ENCODE measurements at places on chromosomes 6 and 20.
A peak's percentile ranks its signal among the peaks of the same experiment; 100 is the strongest.

- DNase-seq, result no peak
Observed at GRCh38 chr6:7881765-7882500, 28.7 kb downstream of the TXNDC5 start.

- no peak for DNase-seq
Observed at GRCh38 chr6:41445261-41445660, 100.9 kb upstream of the FOXP4 start.

DNA sequence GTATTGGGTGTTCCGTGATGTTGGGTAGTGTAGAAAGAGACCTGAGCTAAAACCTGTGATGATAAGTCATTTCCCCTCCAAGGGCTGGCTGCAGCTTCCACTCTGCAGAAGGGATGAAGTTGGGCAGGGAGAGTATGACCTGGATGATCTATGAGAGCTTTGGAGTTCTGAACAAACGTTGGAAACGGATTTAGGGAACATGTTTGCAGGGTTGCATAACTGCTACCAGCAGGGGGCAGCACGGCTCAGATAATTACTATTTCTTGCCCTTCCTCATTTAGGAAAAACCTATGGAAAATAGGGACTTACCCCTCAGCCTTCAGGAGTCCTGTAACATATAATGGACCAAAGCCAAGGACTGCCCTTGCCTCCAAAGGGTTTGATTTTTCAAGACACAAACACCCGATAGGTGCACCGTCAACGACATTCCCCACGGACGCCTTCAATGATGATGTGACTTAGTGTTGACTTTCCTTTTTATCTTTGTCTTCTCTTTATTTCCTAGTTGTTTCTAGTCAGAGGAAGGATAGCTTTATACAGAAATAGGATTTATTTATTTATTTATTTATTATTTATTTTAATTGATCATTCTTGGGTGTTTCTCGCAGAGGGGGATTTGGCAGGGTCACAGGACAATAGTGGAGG, 164.9 kb upstream of the SASH1 start:
- DNase-seq, result peak; percentile 39

DNA sequence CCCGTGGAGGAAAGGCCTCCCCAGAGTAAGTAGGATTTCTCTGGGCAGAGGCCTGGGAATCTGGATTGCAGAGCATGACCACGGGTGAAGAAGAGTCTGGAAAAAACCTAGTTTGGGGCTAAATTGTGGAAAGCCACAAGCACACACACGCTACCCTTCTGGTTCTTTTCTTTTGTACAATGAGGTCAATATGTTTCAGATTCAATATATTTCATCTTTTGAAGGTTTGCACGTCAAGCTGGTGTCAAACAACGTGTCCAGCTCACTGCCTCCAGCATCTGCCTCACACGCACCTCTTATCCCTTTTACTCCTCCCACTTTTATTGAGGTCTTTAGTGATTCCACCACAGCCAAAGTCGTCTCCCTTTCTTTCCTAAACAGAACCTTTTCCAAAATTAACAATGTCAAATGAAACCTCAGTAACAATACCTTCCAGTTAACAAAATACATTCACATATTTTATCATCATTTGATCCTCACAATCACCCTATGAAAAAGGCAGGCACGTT, 773 bp upstream of the EPB41L2 start:
- DNase-seq, result no peak

DNA sequence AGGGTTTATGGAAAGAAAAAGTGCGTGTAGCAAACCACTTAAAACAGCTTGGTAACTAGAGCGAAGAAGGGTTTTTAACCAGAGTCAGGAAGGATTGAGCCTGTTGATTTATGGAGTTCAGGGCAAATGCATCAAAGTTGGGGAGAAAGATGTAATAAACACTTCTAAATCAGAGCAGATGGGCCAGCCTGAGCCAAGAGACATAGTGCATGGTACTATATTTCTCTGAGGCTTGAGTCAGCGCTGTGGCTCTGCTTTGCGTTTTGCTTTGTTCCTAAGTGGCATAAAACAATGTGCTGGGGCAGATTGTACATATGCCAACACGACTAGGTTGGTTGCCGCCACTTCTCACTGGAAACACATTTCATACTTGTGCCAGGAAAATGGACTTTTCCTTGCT, 111.3 kb downstream of the BCKDHB start:
- DNase-seq, result no peak

- DNase-seq, result no peak
Observed at GRCh38 chr6:156933201-156934068, 156.3 kb downstream of the ARID1B start.

DNA sequence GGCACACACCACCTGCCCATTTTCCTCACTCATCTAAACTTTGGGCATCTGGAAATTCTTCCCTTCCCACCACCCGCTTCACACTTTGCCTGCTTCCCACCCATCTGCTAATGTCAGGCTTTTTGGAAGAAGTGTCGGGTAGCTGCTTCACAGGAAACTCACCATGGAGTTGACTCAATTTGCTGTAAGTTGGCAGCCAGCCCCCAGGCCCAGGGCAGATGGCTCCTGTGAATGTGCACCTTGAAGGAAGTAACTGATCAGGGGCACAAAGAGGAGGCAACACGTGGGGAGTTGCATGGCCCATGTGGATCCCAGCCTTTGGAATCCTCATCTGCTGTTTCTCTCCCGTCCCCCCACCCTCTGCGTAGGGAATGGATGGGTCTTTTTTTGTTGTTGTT, 87.3 kb downstream of the PPP1R14C start:
- no peak for DNase-seq

DNA sequence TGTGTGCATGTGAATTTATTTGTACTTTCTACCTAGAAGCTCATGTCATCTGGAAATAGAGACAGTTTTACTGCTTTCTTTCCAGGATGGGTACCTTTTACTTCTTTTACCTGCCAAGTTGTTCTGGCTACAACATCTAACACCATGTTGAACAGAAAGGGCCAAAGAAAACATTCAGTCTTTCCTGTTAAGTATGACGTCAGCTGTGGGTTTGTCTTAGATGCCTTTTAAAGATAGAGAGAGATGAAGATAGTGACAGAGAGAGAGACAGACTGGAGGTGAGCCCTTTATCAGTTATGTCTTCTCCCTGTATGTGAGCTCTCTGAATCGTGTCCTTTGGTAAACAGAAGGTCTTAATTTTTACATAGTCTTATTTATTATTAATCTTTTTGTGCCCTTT, 3.4 kb upstream of the DACT2 start:
- DNase-seq, result no peak

- DNase-seq, result no peak
Observed at GRCh38 chr6:41197234-41197633, 3.7 kb downstream of the TREML2 start.

- peak; percentile 46 for DNase-seq
Observed at GRCh38 chr20:40945754-40946450, 82.7 kb upstream of the TOP1 start.

DNA sequence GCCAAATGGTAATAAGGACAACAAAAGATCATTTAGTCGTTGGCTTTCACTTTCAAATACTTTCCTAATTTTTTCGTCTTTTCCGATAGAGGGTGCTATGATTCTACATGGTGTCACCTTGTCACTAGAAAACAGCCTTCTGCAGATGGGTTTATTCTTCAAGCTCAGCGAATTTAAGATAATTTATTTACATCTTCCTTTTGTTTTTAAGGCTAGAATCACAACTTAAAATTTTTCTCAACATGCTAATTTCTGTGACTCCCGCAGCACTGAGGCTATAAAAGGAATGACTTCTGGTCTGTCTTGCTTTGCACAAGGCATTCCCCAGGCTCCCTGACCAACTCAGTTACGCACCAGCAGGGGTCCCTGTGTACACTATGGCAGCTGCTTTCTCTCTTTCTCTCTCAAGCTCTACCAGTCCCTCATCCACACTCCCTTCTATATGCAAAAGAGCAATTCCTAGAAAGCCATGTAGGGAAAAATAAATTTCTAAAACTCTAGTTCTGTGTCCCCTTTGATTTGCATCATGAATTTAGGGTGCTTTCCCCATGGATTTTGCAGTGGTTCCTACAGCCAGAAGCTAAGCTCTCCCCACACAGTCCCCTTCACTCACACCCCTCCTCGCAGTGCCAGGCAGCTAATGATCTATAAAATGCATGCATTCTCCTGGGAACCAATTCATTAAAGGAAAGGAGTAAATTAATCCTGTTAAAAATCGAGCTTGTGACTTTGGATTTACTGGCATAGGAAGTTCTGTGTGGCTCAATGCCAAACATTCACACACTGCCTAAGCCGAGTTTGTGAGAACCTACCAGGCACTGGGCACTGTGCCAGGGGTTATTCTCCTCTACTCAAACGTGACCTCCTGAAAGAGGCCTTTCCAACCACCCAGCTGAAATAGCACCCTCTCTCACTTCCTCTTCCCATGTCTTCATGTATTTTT, 74.5 kb downstream of the DCDC2 start:
- peak; percentile 77 for DNase-seq

- DNase-seq, result no peak
Observed at GRCh38 chr20:20731945-20732296, 19.5 kb upstream of the RALGAPA2 start.

DNA sequence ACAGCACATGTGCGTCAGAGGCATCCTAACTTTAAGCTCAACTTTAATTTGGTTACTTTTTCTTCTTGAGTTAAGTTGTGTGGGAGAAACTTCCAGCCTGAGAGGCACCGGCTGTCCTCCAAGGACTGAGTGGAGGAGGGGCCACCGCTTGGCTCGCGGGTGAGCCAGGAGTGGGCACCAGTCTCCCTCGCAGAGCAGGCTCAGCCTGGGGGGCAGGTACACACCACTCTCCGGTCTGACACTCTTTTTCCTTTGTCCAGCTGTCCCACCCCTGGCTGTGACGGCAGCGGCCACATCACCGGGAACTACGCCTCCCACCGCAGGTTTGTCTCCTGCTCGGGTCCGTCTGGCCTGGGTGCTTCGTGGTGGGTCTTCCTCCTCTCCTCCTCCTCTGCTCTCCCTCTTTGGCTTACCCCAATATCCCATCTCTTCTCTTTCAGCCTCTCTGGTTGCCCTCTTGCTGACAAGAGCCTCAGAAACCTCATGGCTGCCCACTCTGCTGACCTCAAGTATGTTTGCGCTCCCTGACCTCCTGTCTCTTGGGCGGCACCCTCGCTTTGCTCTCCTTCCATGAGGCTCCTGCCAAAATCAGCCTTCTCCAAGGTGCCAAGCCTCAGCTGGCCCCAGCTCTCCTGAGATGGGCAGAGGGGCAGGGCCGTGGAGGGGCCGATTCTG, 32.6 kb upstream of the PCMTD2 start:
- no peak for DNase-seq

- peak; percentile 64 for DNase-seq
Observed at GRCh38 chr20:1185316-1185741, 548 bp upstream of the TMEM74B start.

DNA sequence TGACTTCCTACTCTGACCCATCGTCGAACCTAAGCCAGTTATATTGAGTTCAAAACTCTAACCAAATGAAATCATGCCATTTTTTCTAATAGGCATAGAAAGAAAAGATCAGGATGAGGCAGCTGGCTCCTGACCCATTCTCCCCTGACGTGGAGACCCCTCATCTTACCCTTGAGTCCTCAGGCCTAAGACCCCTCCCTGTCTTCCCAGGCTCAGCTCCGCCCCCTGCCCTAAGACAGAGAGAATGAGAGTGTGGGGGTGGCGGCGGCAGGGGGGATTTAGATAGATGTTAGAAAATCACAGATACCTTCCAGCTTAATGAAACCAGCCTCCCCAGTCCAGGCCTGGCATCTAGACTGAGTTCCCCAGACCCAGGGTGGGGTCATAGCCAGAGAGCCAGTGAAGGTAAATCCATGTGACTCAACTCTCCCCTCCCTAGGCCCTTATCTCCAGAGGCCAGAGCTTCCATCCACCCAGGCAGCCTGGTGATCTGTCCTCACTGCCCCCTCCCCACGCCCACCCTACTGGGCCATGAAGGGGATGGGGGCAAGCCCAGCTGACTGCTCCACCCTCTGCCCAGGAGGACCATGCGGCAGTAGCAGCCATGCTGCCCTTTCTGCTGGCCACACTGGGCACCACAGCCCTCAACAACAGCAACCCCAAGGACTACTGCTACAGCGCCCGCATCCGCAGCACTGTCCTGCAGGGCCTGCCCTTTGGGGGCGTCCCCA, 6.8 kb downstream of the TMEM63B start:
- DNase-seq, result no peak

GRCh38 chr6:14619419-14619781, 501.8 kb downstream of the CD83 start:
- DNase-seq, result no peak

DNA sequence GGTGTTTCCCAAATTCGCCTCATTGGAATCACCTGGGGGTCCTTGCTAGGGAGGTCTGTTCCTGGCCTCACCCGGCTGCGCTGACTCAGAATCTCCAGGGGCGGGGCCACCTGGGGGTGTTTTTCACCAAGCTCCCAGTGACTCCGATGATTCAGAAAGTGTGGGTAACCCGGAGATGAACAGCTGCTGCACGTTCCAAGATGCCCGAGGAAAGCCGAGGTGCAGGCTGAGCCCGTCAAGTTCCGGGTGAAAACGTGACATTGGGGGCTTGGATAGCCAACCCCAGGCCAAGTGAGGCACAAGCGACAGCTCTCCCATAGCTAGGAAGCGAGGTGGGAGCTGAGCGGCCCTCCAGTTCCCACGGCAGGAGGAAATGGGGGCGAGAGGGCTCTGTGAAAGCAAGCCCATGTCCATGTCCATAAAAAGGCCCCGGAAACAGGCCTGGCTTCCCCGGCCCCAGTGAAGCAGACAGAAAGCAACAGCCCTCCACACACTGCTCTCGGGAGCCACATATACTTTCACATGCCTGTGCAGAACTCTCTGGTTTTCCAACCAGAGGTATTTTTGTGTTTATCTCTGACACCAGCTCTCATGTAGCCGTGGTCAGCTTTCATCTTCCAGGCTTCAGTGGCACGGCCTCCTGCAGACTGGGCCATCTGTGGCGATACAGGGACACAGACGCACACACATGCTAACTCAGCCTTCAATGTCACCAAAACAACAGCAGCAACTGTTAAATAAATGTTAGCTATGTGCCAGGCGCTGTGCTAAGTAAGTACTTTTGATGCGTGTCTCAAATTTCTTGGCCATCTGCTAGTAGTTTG, 90.7 kb upstream of the CCDC28A start:
- peak; percentile 29 for DNase-seq

DNA sequence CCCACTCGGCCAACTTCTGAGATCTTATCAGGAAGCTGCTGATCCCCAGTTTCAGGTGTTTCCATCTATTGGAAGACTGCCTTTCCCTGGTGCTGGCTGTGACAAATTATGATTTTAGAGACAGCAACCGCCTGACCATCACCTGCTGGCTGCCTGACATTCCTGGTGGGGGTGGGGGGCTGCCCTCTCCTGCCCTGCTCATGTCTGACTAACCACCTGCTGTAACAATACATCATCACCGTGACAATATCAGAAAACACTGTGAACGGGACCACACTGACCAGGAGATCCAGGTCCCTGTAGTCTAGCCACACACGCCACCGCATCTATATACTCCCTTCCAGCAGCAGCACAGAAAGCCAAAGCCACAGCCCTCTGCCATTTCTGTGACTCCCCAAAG, 537.5 kb downstream of the QKI start:
- no peak for DNase-seq

GRCh38 chr6:135149376-135149775, 31.7 kb upstream of the MYB start:
- no peak for DNase-seq

- DNase-seq, result no peak
Observed at GRCh38 chr6:3523966-3524365, 67.1 kb upstream of the SLC22A23 start.
